ENCODE measurements at places on chromosomes 13 and 19.
A peak's percentile ranks its signal among the peaks of the same experiment; 100 is the strongest.

DNA sequence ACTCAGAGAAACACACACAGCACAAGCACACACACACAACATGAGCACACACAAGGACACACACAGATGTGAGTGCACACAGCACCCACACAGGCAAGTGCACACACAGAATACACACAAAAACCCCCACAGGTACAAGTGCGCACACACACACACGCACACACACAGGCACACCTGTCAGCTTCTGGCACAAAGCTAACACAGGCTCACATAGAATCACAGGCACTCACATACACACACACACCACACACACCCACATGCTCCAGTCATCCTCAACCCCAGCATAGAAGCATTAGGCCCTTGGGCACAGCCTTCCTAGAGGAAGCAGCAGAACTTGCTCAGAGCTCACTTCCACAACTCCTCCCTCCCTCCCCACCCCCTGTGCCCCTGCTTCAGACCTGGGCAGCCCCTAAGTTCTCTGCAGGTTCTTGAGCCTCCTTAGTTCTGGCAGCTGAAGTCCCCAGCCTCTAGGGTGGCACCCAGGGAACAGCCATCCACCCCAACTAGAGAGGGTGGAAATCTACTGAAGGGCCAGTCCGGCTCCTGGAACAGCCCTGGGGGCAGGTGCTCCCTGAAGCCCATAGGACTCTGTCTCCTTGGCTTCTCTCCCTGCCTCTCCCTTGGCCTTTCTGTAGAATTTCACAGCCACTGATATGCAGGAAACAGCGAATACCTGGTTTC lies 129.9 kb upstream of the VSTM2B start:
- DNase-seq: no peak

DNA sequence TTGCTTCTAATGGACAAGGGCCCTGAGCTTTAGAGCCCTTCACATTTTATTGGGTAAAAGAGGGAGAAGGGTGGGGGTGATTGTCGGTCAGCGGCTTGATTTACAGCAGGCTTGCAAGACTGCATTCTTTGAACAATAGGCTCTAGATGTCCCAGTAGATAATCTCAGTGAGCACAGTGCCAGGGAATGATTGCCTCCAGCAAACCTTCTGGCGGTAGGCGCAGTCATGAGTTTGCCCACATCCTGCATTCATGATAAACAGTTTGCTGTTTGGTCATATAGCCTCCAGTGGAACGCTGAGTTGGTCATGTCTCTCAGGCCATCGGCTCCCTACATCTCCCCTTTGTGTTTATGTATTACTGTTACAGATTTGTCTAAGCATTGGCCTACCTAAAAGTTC lies 12.6 kb downstream of the ZNF528 start:
- no peak for DNase-seq

DNA sequence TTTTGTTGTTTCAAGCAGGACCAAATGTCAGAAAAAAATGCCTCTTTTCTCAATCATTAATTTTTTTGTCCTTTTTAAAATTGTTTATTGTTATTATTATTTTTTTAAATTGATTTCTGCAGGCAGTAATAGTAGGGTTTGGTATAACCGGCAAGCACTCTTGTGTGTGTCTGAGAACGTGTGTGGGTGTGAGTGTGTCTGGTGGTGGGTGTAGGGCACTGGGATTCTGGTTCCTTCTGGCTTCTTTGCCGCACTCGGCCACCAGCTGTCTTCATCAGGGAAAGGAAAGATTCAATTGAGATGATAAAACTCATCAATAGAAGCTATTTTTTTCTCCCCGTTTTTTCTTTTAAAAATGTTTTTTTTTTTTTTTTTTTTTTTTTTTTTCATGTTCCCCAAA lies 56.4 kb downstream of the IER2 start:
- DNase-seq: no peak

DNA sequence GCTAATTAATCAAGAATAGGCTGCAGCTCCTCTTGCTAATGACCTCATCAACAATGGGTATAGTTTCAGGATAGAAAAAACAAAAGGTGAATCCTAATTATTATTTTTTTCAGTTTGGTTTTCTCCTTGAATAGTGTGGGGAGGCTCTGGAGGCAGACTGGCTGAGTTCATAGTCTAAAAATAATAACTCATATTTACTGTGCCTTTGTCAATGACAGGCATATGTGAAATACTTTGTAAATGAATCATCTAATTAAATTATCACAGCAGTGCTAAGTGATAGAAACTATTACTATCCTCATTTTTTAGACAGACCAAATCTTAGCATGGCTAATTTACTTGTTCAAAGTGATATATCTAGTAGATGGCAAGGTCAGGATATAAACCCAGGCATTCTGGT lies 1261.0 kb upstream of the SLC10A2 start:
- DNase-seq: no peak

GRCh38 chr13:20077086-20077485 lies 83.8 kb downstream of the GJA3 start:
- DNase-seq: no peak

DNA sequence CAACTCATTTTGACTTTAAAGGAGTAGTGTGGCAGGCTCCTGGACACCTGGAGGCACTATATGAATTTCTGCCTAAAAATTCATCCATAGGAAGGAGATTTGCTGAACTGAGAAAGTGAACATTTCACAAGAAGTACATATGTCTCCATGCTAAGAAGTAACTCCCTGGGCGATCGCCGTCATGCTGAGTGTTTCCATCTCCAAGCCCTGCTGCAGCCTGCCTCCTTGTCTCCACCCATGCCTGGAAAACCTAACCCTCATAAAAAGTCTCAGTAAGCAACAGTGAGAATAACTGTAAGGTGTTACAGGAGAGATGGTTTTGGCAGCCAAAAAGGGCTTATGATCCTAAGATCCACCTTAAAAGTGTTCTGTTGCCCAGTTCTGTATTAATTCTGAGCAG lies 251.3 kb downstream of the SHISA2 start:
- no peak for DNase-seq

DNA sequence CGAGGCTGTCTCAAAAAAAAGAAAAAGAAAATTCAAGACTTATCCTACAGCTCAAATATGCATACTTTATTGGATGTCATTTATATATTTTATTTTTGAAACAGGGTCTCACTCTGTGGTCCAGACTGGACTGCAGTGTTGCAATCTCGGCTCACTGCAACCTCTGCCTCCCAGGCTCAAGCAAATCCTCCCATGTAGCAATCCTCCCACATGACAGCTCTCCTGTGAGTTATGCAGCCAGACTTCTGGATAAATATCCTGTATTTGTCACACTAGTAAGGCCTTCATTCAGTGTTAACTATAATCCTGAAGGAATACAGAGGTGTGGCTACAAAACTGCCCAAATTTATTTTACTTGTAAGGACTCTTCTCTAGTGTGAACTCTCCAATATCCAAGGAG lies 7.2 kb downstream of the ZNF552 start:
- peak; percentile 52 for DNase-seq

DNA sequence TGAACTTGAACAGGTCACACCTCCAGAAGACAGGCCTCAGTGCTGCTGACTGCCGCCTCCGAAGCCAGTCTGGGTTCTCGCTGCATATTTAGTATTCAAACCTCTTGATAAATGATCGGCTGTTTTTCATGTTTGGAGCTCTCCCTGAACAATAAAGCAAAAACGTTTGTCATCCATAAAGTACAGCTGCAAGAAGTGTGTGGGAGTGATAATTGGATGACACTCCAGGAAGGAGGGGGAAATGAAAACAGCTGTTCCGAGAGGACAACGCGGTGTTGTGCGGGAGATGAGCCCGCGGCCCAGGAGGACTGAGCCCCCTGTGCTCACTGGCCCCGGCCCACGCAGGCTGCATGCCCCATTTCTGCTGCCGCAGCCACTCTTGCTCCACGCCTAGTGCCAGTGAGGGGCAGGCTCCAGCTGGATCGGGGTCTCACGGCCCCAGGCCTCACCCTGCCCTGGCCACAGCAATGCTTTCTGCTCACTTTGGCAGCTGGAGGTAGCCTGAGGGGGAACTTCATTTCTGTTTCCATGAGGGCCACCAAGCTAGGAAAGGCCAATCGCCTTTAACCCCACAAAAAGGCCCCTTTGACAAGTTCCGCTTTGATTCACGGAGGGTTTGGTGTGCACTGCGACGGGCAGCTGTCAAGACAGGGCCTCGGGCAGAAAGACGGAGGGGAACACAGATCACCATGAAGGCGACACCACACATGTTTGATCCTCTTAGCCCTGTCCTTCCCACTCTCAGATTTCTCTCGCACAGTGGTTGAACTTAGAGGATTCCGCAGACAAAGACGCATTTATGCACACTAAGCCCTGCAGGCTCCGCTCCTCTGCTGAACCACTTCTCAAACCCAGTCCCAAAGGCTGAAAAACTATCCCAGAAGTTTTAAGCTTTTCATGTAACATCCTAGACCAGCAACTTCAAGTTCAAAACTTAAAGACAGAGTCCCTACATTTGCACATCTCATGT lies 537.6 kb downstream of the EFNB2 start:
- no peak for DNase-seq

DNA sequence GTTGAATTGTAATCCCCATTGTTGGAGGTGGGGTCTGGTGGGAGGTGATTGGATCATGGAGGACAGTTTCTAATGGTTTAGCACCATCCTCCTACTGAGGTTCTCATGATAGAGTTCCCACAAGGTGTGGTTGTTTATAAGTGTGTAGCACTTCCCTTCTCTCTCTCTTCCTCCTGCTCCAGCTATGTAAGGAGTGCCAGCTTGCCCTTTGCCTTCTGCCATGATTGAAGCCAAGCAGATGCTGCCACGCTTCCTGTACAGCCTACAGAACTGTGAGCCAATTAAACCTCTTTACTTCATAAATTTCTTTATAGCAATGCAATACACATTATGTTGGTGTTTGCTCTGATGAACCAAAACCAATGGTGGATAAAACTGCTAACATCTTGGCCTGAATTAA lies 238.2 kb downstream of the EFNB2 start:
- DNase-seq: no peak

DNA sequence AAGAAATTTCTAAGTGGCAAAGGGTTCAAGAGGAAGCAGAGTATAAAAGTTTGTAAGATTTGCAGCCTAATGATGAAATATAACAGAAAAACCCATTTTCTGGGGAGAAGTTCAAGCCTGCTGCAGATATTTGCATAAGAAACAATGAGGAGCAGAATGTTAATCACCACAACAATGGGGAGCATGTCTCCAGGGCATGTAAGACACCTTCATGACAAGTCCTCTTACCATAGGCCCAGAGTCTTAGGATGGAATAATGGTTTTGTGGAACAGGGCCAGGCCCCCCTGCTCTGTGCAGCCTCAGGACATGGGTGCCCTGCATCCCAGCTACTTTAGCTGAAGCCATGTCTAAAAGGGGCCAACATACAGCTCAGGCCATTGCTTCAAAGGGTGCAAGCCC lies 809.0 kb upstream of the SLITRK5 start:
- no peak for DNase-seq

GRCh38 chr13:77653301-77653700 lies 44.2 kb upstream of the SLAIN1 start:
- DNase-seq: no peak

DNA sequence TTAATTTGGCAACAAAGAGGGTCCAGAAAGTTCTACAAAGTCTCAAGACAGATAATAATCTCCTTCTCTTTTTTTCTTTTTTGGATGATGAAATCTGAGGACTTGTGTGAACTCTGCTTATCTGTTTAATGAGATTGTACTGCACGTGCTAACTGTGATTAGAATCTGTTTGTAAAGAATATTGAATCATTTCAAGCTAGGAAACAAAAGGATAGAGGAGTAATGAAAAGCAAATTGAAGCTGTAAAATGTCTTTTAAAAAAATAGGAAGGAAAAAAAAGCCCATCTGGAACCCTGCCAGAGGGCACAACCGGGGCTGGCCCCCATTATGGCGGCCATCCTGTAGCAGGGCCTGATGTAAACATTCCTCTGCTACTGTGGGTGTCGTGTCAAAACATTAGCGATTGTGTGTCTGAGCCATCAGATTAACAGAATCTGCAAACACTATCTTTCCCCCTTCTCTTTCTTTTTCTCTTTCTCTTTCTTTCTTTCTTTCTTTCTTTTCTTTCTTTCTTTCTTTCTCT lies 83.0 kb downstream of the FLT1 start:
- DNase-seq: no peak

DNA sequence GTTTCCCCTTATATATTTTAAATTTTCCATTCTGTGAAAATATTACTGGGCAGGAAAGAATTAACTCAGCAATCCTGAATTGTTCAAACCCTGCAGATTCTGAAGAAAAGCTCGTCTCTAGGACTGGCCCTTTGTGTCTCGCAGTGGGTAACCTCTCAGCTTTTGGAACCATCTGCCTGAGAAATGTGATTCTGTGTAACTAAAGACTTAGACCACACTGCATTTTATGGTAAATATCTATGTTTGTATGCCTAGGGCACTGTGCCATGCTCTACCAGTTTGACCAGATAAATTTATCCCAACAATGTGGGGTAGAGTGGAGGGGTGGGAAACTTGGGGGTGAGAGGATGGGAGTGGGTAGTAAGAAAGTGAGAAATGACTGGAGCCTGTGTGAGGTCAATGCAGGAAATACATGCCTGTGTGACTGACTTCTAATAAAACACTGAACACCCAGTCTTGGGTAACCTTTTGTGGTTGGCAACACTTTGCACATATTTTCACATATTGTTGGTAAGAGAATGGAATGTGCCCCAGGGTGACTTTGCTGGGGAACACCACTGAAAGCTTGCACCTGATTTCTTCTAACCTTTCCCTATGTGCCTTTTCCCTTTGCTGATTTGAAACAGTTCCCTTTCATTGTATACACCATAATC lies 1181.9 kb downstream of the OLFM4 start:
- no peak for DNase-seq

GRCh38 chr13:25177636-25178035 lies 5.5 kb upstream of the AMER2 start:
- no peak for DNase-seq

GRCh38 chr13:76025392-76025791 lies 389.3 kb downstream of the LMO7 start:
- DNase-seq: no peak

DNA sequence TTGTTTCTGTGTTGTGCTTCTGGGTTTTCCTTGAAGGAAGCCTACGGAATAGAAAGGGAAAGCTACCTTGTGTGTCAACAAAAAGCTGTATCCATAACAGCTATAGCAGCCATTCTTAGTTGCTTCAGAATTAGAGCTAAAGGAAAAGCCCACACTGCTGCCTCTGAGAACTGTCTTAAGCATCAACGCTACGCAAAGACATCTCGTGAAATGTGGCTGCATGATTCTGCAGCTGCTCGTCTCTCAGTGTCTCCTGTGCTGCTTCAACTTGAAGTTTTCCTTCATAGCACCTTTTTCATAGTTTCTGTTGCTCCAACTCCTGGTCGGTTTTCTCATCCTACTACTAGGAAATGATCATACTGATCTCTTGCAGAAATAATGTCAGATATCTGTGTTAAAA lies 140.9 kb upstream of the MAB21L1 start:
- no peak for DNase-seq

- DNase-seq: no peak
Measured at GRCh38 chr13:41054212-41054877, 7.0 kb upstream of the WBP4 start.
